ENCODE measurements at places on chromosomes 12 and 14.

GRCh38 chr12:124777399-124778372 is 86.0 kb downstream of the SCARB1 start:
- no peak for DNase-seq

DNA sequence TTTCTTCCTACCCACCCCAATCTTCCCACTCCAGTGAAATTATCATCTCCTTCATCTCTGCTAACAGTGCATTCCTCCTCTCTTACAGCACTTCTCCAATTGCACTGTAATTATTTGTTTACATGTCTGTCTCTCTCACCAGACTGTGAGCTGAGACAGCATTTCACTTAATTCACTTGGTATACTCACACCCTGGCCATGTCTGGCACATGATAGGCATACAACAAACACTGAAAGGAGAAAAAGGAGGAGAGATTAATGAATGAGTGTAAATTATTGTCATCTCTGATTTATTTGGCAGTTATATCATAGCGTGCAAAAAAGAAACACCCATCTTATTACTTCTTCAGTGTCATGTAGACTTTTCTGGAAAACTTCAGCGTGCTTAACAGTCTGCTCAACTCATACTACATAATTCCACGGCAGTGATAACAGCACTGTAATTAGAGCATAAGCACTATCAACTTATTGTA is 452.3 kb downstream of the ADAMTS20 start:
- no peak for DNase-seq

DNA sequence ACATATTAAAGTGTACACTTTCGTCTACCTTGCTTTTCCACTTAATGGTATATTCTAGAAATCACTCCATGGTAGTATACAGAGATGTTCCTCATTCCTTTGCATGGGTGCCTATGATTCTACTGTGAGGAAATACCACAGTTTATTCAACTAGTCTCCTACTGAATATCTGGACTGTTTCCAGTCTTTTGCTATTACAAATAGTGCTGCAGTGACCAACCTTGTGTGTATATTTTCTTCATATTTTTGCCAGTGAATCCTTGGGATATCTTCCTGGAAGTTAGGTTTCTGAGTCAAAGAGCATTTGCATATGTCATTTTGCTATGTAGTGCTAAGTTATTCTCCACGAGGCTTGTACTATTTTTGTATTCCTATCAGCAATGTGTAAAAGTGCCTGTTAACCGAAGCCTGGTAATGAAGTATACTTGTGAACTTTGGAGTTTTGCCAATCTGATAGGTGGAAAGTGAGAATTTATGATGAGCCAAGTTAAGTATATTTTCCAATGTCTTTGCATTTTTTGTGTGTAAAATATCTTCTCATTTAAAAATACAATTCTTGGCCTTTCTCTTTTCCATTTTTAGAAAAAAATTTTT is 31.3 kb upstream of the TMEM263 start:
- no peak for DNase-seq

- no peak for DNase-seq
These were observed 107.2 kb downstream of the RAD51B start for GRCh38 chr14:67926821-67927220.

GRCh38 chr12:26678697-26679660 is 154.0 kb downstream of the ITPR2 start:
- no peak for DNase-seq

DNA sequence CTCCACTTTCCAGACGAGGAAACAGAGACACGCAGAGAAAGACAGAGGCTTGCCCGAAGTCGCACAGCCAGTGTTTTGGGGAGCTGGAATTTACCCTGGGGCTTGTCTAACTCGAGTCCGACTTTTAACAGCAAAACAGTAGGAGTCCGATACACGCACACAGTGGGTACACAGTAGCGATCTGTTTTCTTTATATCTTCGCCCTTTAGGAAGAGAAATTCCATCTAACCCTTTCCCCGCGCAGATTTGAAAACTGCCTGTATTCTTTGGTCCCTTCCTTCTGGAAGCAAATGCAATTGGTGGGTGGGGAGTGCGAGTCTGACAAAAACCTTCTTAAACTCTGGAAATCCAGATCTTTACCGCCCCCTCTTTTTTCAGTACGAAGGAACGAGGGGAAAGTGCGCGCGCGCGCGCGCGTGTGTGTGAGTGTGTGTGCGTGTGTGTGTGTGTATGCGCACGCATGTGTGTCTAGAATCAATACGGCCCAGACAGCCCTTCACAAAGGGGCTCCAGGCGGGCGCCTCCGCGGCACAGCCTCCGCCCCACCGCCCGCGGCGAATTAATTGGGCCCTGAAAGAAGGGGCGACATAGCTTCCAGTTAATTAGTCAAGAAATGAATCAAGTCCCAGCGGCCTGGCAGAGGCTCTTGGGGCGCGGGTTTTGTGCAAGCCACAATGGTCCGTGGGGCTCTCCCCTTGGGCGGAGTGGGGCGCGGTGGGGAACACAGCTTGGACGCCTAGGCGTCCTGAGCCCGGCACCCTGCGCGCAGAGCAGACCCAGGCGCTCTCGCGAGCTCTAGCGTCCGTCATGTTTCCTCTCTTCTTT is 14.0 kb upstream of the TBX3 start:
- no peak for DNase-seq

DNA sequence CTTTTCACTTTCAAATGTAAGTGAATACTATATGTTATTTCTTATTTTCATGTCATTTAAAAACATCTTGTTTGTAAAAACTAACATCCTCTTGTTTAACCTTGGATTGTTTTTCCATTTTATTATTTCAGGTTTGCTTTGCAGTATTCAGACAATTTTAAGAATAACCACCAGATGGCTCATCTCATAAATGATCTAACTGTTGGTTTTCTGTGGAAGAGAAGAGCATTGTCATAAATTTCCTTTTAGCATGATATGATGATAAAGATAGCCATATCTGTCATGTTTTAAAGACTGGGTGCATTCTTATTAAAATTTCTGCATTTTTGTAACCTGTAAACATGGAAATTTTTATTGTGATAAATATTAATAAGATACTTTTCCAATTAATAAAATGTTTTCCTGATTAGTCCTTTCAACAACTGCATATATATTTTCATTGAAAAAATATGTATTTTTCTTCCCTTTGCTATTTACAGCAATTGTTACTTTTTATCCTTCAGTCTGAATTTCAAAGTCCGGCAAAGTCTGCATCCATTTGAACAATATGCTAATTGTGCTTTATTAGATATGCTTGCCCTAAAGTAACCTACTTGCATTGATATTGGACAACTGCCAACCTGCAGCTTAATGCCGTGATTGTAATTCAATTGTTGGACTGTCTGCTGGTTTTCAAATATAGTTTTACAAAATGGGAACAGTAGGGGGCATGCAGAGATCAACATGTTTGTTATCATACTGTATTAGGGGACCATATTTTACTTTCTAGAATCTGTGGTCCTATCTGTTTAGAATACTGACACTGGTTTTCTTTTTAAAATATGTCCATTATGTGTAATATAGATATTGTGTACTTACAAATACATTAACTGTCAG is 163.4 kb downstream of the GARIN6 start:
- DNase-seq: no peak

DNA sequence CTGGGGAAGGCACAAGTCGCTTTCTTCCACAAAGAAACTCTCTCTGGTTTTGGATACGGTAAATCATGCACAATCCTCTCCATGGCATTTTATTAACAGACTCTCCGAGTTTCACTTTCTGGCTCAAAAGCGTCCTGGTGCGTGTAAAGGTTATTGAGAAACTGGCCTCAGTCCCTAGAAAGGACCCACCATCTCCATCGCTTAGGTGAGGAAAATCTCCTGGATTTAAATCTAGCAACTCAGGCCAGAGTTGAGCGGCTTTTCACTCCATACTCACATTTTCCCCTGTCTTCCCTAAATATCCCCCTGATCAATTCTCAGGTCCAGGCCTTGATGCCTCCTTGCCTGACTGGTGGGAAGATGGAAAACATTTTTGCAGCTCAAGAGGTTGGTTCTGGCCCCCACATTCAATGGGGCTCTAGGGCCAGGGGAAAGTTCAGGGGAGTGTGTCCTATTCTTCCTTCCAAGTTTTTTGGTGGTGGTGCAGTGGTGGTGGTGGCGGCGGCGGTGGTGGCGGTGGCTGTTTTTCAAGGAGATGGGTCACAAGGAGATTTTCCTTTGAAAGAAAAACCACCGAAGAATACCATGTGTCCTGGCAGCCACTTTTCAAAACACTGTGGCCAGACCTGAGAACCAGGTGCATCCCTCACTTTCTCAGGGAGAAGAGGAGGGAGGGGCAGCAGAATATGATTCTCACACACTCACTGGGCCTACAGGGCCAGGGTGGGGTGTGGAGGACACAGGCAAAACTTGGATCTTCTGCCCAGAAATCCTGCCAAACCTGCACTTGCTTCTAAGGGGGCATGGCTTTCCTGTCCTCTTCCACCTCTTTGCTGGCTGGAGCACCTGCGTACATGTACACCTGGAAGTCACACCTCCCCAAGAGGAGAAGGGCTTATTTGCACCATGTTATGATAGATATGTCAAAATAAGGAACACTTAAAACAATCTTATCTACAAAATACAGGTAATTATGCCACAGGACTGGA is 46.7 kb upstream of the PNMA1 start:
- DNase-seq: no peak

DNA sequence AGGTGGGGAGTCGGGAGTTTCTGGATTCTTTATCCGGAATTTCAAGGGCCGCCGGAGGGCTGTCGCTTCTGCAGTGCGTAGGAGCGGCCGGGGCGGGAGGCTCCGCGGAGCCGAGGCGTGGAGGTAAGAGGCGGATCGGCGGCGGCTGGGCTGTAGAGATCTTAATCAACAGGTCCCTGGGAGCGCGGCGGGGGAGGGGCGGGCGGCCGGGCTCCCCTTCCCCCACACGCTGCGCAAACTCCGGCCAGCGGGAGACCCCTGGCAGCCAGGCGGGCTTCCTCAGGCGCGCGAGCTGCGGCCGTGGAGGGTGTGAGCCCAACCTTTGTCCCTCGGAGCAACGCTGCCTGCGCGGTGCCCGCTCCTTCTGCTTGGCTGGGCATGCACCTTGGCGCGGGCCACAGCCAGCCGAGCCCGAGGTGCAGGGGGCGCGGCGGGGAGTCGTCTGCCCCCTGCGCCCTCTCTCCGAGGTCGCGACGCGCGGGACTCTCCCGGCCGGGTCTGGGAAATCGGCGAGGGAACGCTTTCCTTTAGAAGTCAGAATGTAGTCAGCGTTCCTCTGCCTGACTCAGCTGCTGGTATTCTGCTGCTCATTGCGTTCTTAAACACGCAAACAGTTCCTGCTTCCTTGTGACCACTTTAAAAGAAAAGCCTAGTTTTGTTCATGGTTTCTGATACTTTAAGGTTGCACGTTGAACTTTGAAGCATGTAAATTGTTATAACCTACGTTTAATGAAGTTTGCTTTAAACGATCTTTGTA is at the start of gene PALS1:
TSS of gene PALS1 (plus strand) at position 25 of the 757 bp plus-strand sequence. CDS start 37,736 bp downstream, outside the sequence.
- DNase-seq: peak; percentile 79

DNA sequence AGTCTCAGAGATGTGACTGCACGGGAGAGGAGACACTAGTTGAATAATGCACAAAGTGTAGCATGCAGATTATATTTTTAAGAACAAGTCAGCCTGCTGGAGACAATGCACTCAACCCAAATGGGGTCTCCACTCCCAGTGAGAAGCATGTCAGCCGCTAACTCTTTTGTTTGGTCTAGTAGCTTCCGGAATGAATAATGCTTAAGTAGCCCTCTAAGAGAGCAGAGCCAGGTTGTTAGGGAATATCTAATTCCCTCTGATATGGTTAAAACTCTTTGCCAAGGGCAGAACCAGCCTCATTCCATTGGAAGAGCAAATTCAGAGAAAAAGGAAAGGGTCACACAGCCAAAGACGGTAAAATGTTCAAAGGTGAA is 80.4 kb downstream of the DAD1 start:
- DNase-seq: no peak

Measured in left lung (tissue), 14 donors.